ENCODE measurements at places on chromosomes 12 and 14. TPM values are rescaled to one million over a fixed set of nuclear protein-coding genes. Genes with fewer than 3 reads are reported as not detected.

The ARHGEF40 gene
- total RNA-seq = 0.22 TPM

The SLC35E3 gene
- 8.1 TPM for total RNA-seq

The PSME1 gene
- total RNA-seq = 547 TPM

GRCh38 chr12:52945389-52946232, 3.3 kb upstream of the KRT18 start:
- H3K4me3 ChIP-seq = no peak overlapping the region
- H3K4me1 ChIP-seq = peaks cover 7% of the 10 kb centered on the region
- no peak overlapping the region for H3K27ac ChIP-seq

GRCh38 chr12:113253532-113254285, 32.4 kb downstream of the TPCN1 start:
- peaks cover 23% of the 10 kb centered on the region for H3K36me3 ChIP-seq
- no peaks in the 10 kb centered on the region for H3K27me3 ChIP-seq

- H3K4me1 ChIP-seq = peaks cover 40% of the 10 kb centered on the region
- H3K4me3 ChIP-seq = peak overlapping the region; percentile 95
- peaks cover 35% of the 10 kb centered on the region for H3K36me3 ChIP-seq
- H3K27ac ChIP-seq = peak overlapping the region; percentile 99
- H3K27me3 ChIP-seq = no peaks in the 10 kb centered on the region
These were observed 1.1 kb upstream of the PRKAG1 start for GRCh38 chr12:49019443-49020324.

Data from activated CD4-positive, alpha-beta T cell treated with anti-CD3 and anti-CD28 coated beads, Interleukin-2, amount 10 ng/mL, durations not matched to agents 7 days and 5 days (primary cell).